ENCODE measurements at places on chromosomes 5 and 9. TPM values are rescaled to one million over a fixed set of nuclear protein-coding genes. Genes with fewer than 3 reads are reported as not detected.

GRCh38 chr9:129964901-129965734 lies 77.9 kb downstream of the FNBP1 start:
- DNase-seq: no peak

Gene ECM2
- not detected for total RNA-seq

Gene NR5A1
- total RNA-seq: 0.35 TPM

- DNase-seq: no peak
These were observed 501.3 kb upstream of the FTMT start for GRCh38 chr5:121350181-121350930.

- DNase-seq: no peak
These were observed 120.1 kb downstream of the ZNF622 start for GRCh38 chr5:16345454-16345853.

- no peak for DNase-seq
These were observed 13.1 kb upstream of the RLN1 start for GRCh38 chr9:5352637-5353248.

DNA sequence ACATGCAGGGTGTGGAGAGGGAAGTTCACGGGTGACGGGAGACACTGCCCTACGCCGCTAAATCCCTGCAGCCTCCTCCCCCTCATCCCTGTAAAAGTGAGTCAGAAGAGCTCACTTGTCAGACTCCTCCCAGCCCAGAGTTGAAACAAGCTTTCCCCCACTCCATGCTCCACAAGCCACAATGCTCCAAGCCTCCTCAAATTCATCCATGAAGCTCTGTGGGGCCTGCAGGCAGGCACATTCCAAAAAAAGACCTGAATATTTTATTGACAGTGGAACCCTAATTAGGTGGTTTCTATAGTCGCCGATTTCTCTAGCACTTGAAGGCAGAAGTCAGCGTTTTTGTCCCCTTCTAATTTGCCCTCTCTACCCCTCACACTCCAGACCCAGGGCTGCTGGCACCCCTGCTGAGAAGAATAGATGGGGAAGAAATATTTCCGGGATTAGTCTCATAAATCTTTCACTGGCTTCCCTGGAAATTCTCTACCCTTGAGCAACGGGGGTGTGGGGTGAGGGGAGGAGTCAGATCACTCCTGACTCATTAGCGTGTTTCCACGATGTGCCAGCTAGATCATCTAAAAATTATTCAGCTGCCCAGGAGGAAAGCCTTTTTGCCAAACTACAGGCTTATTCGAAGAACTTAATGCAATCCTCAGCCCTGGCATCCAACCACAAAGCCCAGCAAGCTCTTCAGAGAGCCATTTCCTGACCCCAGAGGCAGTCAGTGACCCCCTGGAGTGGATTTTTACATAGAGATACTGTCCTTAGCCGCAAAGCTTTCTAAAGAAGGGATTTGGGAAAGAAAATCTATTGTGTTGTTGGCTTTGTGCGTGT lies 97.1 kb downstream of the ENC1 start:
- DNase-seq: no peak

- DNase-seq: no peak
These were observed 24.6 kb upstream of the LRRC14B start for GRCh38 chr5:166441-167372.

DNA sequence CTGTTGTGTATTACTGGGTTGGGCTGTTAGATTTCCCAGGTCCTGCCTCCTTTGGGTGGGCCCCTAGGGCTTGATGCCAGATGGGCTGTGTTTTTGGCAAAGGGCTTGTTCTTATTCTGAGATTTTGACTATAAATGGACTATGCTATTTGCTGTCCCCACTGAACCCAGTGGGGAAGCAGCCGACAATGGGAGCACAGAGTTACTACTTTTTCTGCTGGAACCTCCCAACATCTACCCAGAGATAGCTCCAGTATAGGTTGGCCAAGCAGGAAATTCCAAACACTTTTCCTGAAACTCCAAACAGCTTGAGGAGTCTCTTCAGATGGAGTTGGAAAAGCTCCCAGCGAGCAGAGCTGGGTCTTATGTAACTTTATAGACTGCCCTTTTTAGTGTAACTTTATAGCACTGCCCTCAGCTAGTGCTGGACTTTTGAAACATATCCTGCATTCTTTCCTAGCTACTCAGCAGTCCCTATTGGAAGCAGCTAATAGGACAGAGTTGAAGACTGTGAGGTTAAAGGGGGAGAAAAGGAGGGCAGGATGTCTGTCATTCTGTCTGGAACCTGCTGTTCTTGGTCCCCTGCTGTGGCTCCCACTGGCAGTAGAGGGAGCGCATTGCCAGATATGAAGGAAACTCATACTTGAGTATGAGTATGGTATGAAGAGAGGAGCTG lies 21.0 kb downstream of the RUSC2 start:
- DNase-seq: no peak

DNA sequence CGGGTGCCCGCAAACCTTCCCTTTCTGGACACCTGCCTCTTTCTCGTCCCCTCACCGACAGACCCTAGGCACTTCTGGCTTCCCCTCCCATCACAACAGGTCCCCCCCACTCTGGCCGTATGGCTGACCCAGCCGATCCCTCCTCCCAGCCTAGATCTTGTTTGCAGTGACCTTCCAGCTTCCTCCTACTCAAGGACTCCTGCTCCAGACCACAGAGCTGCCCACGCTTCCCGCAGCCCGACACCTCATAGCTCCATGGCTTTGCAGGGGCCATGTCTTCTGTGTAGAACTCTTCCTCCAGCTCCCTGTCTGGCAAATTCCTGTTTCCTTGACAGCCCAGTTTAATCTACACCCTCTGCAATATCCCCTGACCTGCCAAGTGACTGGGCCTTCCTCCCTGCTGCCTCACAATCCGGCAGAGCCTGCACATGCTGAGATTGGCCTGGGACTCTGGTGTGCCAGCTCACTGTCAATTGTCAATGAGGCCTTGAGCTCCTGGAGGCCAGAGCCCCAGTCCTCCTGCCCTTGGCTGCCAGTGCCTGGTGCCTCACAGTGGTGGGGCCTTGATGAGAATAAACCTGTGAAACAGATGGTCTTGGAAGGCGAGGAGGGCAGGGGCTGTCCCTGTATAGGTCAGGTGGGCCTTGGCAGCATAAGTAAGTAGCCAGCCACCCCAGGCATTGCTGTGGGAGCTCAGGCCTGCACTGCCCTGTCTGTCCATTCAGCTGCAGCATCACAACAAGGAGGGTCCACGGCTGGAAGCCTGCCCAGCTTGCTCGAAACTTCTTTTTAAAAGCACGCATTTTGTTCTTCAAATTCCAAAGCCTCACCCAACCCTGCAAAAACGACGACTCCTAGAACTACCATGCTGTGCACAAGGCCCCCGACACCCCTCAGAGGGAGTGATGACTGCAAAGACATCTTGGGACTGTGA lies 50.5 kb downstream of the GADD45G start:
- DNase-seq: no peak

GRCh38 chr5:81856948-81857928 lies 106.3 kb upstream of the SSBP2 start:
- DNase-seq: no peak

Gene MLANA
- total RNA-seq: not detected

- no peak for DNase-seq
These were observed 19.4 kb upstream of the NOTCH1 start for GRCh38 chr9:136565086-136565714.

- DNase-seq: peak; percentile 78
These were observed at the start of gene MSX2 for GRCh38 chr5:174724484-174725260. Gene MSX2, plus strand, starts transcription at chr5:174724582. Its CDS starts 78 bp downstream, at chr5:174724660.

Gene FBP2
- not detected for total RNA-seq

GRCh38 chr5:14143841-14144585 lies 871 bp downstream of the TRIO start:
- DNase-seq: peak; percentile 47

- no peak for DNase-seq
These were observed 45.5 kb downstream of the IARS1 start for GRCh38 chr9:92247981-92248380.

Gene CATSPER3
- 0.54 TPM for total RNA-seq

GRCh38 chr5:157459715-157460599 lies at the start of gene NIPAL4:
Gene NIPAL4, plus strand, starts transcription at chr5:157460213. Its CDS starts 108 bp downstream, at chr5:157460321.
- DNase-seq: no peak

DNA sequence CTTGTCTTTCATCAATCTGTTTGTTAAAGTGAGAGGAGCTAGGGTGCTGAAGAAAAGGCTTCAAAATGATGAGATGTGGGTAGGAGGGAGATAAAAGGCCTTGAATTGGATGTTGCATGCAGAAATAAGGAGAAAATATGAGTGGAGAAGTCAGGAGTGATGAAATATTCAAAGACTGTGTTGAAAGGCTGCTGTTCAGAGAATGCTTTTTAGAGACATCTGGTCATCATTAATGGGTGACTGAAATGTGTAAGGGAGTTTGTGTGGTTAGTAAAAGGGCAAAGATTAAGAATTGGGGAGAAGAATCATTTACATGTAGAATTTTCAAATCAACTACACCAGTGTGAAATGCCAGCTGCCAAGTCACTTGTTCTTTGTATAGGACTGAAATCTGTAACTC lies 383.9 kb downstream of the MAT2B start:
- DNase-seq: no peak

Measured in neural crest cell (in vitro differentiated cells).